ENCODE measurements at places on chromosomes 13 and 19.

DNA sequence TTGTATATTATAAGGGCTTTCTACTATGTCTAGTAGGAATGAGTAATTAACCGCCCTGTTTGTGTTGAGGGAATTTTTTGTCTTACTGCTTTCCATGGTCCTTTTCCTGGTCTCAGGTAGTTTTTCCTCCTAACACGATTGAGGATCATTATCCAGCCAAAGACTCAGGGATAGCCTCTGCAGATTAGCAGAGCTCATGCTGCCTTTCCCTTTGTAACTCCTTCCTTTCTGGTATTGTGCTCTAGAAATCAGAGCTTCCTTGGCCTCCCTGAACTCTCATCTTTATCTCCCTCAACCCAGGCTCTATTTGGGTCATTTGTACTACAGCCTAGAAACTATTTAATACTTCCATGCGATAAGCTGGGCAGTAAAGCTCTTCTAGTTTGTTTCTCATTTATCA lies 142.1 kb downstream of the PDS5B start:
- no peak for DNase-seq

- DNase-seq, result no peak
Observed at GRCh38 chr13:93758575-93758974, 532.0 kb downstream of the GPC6 start.

- DNase-seq, result no peak
Observed at GRCh38 chr19:16797876-16798275, 31.3 kb upstream of the SIN3B start.

- DNase-seq, result no peak
Observed at GRCh38 chr19:15249972-15250639, 17.9 kb upstream of the EPHX3 start.

- DNase-seq, result no peak
Observed at GRCh38 chr13:109764470-109765291, 21.7 kb downstream of the IRS2 start.

GRCh38 chr19:2462635-2463421 lies 6.1 kb upstream of the LMNB2 start:
- DNase-seq, result peak; percentile 76

DNA sequence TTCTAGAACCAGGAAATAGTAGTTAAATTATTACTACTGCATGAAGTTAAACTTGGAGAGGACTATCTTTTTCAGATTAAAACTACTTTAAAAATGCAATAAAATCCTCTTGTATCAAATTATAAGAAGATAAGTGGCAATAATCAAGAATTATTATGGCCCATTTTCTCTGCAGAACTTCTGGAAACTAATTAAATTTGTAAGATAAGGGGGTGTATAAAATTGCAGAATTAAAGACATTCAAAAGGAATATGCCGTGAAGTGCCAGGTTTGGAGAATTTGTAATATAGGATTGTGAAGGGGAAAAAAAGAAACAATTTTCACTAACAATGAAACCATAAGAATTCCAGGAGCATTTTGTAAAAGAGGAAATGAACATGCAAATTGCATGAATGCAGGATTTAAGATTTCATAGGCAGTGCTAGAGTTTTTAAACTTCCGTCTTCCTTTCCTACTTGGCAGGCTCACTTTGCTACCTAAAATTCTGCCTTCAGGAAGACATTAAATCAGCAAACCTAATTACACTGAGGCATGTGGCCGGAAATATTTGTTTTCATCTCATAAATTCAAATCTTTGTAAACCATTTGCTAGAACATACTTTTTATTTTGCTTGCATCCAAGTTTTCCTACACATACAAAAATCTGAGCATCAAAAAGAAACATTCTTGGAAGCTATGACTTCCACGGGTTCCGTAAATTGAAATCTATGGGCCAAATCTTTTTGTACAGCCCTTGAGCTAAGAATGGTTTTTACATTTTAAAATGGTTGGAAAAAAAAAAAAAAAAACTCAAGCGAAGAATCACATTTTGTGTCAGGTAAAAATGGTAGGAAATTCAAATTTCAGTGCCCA lies 166.9 kb downstream of the DCLK1 start:
- DNase-seq, result no peak

GRCh38 chr13:75363371-75363770 lies 118.6 kb downstream of the TBC1D4 start:
- DNase-seq, result no peak

GRCh38 chr13:113178070-113178895 lies 19.8 kb downstream of the PROZ start:
- DNase-seq, result no peak

GRCh38 chr13:41077475-41077874 lies 16.2 kb downstream of the WBP4 start:
- DNase-seq, result no peak

GRCh38 chr19:40549007-40549708 lies 27.5 kb upstream of the SHKBP1 start:
- peak; percentile 28 for DNase-seq

DNA sequence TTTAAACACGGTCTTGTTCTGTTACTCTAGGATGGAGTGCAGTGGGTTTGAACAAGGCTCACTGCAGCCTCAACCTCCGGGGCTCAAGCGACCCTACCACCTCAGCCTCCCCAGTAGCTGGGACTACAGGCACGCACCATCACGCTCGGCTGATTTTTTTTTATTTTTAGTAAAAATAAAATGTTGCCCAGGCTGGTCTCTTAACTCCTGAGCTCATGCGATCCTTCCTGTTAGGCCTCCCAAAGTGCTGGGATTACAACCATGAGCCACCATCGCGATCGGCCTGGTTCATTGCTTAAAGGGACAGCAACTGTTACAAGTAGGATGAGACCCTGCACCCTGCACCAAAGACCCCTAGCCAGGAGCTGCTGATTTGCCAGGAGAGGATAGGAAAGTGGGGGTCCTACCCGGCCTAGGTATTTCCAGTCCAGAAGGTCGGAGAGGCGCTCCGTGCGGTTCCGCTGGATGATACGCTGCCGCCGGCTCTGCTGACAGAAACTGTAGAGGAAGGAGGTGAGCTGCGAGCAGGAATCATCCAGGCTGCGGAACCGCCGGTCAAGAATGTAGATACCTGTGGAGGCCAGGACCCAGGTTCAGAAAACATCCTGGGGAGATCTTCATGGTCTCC lies 5.1 kb downstream of the FTL start:
- DNase-seq, result no peak

- no peak for DNase-seq
Observed at GRCh38 chr19:32403291-32403995, 2.1 kb upstream of the DPY19L3 start.

- no peak for DNase-seq
Observed at GRCh38 chr13:28854657-28855056, 34.5 kb downstream of the MTUS2 start.

DNA sequence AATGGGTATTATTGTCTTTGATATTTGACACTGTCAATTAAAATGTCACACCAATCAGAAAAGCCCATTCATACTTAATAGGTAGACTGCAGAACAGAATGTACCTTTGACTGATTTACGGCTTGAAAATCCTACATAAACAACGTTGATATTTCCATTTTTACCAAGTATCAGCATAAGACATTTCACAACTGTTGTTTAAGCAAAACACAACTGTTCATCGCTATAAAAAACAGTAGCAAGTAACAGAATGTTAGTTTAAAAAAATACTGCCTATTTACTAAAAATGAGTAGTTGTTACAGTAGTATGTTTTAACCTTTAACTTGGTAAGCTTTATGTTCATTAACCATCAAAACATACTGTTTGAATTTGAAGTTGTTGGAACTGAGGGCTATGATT lies 1096.6 kb downstream of the PCDH17 start:
- DNase-seq, result peak; percentile 44

DNA sequence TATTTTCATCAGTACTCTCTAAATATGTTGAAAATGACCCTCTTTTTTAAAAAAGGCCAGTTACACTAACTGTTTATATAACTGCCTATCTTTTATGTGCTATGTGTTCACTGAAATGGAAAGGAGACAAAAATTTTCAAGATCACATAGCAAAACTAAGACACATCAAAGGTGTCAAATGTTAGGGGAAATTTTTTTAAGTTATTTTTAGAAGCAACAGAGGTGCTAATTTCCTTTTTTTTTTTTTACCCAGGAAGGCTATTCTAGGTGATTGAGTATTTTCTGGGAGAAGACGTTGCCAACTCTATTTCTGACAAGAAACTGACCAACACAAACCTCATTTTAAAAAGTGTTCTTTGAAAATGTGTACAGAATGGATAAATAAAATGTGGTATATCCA lies 45.7 kb downstream of the ELF1 start:
- no peak for DNase-seq

DNA sequence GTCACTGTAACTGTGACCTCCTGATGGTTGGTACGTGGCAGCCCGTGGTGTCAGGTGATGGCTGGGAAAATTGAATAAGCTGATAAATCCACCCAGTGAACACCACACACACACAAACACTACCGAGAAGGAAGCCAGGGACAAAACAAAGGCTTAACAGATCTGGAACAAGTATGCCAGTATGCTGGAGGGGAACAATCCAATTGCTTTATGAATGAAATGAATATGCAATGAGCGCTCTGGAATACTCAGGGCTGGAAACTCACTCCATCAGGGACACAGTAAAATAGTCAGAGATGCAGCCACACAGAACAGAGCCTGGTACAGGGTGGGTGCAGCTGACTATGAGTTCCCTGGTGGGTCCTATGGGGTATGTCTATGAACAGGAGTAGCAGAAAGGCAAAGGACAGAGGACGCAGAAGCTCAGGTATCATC lies 16.7 kb downstream of the TMTC4 start:
- DNase-seq, result no peak

DNA sequence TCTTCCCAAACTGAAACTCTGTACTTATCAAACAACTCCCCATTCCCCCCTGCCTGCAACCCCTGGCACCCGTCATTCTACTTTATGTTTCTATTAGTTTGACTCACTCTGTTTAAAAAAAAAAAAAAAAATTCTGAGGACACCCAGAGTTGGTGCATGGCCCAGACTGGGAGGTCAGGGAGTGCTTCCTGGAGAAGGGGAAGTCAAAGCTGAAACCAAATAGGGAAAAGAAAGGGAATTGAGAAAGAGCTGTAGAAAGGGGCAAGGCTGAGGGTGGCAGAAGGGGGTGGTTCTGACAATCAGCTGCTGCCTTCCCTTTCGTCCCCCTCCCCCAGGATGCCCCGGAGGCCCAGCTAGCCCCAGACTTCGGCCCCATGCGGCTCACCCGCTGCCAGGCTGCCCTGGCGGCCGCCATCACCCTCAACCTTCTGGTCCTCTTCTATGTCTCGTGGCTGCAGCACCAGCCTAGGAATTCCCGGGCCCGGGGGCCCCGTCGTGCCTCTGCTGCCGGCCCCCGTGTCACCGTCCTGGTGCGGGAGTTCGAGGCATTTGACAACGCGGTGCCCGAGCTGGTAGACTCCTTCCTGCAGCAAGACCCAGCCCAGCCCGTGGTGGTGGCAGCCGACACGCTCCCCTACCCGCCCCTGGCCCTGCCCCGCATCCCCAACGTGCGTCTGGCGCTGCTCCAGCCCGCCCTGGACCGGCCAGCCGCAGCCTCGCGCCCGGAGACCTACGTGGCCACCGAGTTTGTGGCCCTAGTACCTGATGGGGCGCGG lies 9.0 kb upstream of the STRN4 start:
- no peak for DNase-seq

DNA sequence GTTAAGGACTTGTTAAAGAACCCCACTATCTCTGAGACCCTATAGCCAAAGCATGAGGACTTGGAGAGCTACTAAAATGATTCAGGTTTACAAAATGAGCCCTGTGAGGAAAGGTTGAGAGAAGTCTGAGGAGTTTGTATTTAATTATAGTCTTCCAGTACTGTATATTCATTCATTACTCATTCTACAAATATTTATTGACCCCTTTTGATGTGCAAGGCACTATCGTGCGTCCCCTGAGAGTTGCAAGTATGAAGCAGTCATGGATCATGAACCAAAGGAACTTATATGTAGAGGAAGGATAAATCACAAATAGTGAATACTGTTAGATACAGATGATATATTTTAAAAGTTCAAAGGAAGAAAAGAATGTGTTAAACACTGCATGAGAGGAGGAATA lies 84.4 kb downstream of the DNAJC15 start:
- no peak for DNase-seq

DNA sequence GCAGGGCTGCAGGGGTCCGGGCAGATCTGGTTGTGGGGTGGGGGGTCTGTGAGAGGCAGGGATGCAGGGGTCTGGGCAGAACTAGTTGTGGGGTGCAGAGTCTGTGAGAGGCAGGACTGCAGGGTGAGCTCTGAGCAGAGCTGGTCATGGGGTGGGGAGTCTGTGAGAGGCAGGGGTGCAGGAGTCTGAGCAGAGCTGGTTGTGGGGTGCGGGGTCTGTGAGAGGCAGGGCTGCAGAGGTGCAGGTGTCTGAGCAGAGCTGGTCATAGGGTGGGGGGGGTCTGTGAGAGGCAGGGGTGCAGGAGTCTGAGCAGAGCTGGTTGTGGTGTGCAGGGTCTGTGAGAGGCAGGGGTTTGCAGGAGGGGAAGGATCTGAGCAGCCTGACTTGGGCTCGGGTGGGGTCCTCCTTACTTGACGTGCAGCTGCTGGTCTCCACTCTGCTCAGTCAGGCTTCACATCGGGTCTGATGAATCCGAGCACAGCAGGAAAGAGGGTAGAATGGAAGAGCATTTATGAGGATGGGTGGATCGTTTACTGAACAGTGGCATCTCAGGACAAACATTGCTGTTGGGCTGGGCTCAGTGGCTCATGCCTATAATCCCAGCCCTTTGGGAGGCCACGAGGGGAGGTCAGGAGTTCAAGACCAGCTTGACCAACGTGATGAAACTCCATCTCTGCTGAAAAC lies 31.2 kb downstream of the IGFL2 start:
- no peak for DNase-seq

- DNase-seq, result no peak
Observed at GRCh38 chr19:13841086-13841961, 35.6 kb upstream of the NANOS3 start.

DNA sequence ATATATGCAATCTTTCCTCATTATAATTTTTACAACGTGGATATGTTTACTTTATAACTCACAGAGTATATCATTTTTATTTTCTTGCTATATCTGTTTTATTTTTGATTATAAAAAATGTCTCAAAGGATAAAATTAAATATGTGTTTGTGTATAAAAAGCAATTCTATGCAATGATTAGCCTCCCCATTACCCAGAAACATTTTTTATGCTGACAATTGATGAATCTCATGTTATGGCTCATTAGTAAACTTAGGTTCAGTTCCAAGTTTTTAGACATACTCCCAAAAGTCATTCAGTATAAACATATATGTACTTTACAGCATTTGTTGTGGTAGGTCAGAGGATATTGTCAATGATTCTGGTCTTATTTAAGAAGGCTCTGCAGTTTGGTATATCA lies 540.1 kb upstream of the SPRY2 start:
- DNase-seq, result no peak

GRCh38 chr13:26758496-26759157 lies 2.0 kb downstream of the GPR12 start:
- DNase-seq, result no peak

- no peak for DNase-seq
Observed at GRCh38 chr13:21458451-21458812, 671 bp downstream of the ZDHHC20 start.

- DNase-seq, result no peak
Observed at GRCh38 chr19:6753178-6754031, 13.8 kb downstream of the SH2D3A start.

All from NCI-H2081 (cell line).